ENCODE measurements at places on chromosomes 2 and 18.

GRCh38 chr18:1092228-1092627 lies 187.6 kb downstream of the ADCYAP1 start:
- DNase-seq = no peak

DNA sequence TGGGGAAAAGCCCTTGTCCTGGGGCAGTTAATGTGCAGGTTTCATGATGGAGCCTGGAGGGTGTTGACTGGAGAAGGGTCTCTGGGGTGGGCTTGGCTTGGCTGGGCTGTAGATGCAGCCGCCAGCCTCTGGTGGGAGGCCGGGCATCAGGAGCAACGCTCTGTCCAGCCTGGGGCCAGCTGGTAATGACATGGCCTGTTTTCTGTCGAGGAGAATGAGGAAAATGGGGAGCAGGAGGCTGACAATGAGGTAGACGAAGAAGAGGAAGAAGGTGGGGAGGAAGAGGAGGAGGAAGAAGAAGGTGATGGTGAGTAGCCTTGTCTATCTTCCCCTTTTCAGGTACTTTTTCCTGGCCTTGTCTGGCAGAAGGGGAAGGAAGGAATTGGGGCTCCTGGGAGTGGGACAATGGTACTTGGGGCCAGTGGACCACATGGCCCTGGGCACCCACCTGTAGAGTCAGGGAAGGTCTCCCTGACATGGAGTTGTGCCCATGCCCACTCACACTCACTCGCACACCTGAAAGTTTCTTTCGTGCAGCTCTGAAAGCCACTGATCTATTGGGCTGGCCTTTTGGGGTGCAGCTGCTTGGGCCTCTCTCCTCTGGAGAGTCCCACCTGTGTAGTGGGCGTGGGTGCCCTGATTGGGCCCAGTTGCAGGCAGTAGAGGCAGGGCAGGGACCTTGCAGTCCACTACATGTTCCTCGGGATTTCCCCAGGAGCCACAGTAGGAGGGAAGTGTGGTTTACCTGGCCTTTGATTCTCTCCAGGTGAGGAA lies 3.5 kb downstream of the PTMA start:
- DNase-seq = no peak

- DNase-seq = no peak
Measured at GRCh38 chr18:2395427-2396161, 175.7 kb downstream of the METTL4 start.

GRCh38 chr2:62713837-62714236 lies 8.3 kb downstream of the EHBP1 start:
- DNase-seq = no peak

DNA sequence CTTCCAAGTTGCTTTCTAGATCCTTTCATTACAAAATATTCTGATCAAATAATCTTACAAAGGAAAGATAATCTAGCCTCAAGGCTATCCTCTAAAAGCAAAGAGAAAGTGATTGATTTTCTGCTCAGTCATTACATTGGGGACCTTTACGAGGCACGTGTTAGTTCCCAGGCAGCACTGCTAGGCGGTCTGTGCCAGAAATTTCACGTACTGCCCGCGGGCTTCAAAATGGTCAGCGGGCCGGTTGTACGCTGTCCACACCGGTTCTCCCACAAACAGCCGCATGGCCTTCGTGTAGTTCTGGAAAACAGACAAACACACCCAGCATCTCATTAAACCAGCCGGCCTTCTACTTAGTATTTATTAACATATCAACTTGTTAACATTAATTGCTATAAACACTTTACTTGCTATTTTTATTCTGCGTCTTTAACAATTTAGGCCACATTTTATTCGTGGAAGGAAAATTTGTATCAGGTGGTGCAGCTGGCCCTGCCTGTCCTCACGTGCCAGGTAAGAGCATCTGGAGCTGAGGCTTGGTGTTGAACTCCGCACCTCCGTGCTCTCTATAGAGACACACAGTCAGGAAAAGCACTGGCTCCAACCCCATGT lies 20.4 kb downstream of the ADI1 start:
- no peak for DNase-seq

- DNase-seq = no peak
Measured at GRCh38 chr18:10035281-10035991, 121.6 kb downstream of the VAPA start.

- DNase-seq = no peak
Measured at GRCh38 chr18:25329783-25330182, 22.2 kb downstream of the ZNF521 start.

DNA sequence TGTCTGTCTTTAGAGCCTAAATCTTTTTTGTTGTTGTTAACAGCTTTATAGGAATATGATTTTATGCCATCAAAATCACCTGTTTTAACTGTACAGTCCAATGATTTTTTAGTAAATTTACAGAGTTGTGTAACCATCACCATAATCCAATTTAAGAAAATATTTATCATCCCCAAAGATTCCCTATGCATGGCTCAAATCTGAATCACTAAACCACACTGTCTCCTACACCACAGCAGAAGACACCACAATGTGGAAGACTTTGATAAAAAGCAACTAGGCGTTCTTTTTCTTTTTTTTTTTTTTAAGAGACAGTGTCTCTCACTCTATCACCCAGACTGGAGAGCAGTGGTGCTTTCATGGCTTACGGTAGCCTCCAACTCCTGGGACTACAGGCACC lies 99.6 kb downstream of the TXNL1 start:
- DNase-seq = no peak

- DNase-seq = no peak
Measured at GRCh38 chr2:215409331-215410127, 26.3 kb downstream of the FN1 start.

GRCh38 chr2:8215982-8216381 lies 465.9 kb upstream of the ID2 start:
- DNase-seq = no peak

GRCh38 chr18:9354256-9354655 lies 19.7 kb downstream of the TWSG1 start:
- DNase-seq = no peak

DNA sequence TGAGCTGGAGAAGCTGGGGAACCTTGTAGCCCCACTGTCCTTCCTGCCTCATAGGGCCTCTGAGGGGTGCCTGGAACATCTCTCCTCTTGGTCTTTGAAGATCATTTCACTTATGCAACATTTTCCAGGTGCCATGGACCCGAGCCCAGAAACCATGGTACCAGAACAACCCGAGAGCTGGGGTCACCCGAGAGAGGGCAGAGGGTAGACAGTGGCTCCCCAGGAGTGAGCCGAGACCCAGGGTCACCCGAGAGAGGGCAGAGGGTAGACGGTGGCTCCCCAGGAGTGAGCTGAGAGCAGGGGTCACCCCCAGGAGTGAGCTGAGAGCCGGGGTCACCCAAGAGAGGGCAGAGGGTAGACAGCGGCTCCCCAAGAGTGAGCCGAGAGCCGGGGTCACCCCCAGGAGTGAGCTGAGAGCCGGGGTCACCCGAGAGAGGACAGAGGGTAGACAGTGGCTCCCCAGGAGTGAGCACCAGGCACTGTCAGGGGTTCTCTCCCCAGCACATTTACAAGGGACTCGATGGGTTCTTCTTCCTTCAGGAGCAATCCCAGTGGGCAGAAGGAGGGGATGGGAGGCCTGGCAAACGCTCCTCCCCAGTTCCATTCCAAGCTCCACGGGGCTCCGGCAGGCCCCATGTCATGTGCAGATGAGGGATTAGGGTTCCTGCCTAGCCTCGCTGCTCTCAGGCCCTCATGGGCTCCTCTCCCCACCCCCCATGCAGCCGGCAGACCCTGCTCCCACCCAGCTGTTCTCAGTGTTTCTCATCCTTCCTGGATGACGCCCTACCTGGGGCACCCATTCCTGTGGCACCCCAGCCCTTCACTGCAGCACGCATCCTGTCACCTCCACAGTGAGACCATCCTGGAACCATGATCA lies 163.5 kb downstream of the RTP5 start:
- no peak for DNase-seq

GRCh38 chr2:220334871-220335590 lies 707.6 kb downstream of the SLC4A3 start:
- DNase-seq = no peak

DNA sequence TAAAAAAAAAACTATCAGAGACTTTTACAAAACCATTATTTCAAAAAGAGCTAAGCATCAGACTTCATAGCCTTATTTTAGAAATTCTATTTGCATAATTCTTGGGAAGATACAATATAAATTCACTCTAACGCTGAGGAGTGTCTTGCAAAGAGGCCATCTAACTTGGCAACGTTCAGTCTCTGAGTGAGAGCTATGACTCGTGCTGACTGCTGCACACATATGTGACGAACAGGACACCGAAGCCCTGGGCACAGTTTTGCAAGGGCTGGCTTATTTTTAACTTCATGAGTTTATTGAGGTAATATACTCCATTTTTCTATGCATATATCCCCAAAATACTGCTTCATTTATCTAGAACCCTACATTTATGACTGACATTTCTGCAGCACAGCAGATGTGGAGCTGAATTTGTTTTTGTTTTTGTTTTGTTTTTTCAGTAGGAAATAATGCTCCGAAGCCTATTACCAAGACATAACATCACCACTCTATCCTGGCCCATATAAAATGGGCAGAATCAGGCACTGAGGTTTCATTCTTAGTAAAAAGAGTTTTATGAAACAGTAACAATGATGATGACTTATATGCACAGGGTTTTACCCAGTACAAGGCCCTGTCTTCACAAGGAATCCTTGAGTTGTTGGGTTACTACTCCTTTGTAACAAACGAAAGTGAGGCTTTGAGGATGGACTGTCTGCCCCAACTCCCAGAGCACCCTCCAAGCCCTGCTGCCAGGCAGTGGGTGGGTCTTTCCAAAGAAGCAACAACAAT lies 68.3 kb downstream of the CRACDL start:
- no peak for DNase-seq
